ENCODE measurements at places on chromosomes 11 and 22.

DNA sequence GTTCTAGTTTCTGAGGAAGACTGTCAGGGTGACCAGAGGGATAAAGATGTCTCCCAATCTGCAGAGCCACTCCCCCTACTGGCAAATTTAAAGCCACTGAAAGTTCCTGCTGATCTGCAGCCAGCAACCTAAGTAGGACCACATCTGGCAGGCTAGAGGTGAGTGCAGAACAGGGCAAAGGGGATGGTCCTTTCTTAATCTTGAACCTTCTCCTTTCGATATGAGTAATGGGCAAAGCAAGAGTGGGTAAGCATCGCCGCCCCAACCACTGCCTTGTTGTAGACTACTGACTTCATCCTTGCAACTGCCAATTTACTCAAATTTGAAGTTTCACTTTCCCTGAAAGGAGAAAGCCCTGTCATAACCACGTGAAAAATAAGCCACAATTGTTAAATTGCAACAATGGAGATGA is 30.7 kb downstream of the SCUBE2 start:
- DNase-seq: peak; percentile 71

- DNase-seq: no peak
Measured at GRCh38 chr11:108524422-108524821, 26.2 kb upstream of the POGLUT3 start.

DNA sequence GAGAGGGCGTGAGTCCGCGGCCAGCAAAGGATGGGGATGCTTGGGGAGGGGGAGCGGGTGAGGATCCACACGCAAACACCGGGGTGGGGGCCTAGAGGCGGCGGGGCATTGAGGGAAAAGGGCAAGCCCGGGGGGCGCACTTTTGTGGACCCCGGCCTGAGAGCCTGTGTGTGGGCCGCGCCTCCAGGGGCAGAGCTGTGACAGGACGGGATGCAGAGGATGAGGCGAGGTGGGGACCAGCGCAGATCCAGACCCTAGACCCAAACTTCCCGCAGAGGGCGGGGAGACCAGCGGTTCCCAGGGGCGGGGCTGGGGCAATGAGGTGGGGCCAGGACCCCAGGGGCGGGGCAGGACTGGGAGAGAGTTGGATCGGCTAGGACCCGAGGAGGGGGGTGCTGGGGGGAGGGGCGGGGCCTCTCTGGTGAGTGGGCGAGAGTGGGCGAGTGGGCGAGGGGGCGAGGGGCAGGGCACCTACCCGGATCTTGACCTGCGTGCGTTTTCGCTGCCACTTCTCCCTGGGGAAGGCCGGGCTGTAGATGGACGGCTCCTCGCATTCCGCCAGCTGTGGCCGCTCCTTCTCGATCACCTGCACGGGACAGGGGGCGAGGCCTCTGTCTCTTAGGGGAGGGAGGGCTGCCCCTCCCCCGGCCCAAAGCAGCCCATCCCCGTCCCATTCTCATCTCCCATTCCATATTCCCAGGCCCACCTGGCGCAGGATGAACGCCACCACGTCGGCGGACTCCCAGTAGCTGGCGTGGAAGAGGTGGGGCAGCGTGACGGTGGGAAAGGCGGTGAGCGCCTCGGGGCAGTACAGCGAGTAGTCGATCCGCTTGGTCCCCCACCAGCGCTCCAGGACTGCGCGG is 10.6 kb downstream of the PITPNM1 start:
- DNase-seq: no peak

- DNase-seq: no peak
Measured at GRCh38 chr22:47176573-47177333, 414.3 kb downstream of the TBC1D22A start.

DNA sequence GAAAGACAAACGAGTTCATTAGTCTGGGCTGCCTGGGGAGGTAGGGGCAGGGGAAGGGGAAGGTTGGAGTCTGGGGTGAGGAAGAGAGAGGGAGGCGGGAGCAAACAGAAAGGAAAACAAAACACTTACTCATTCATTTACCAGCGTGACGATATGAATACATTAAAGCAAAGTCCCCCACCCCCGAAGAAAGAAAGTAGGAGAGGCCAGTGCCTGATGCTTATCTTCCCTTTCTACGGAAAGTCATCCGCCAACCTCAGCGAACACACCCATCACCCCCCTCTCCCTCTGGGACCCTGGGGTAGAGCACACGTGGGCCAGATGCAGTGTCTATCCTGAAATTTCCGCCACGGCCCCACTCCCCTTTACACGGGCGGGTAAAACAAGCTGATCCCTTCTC is 13.7 kb downstream of the ABCC8 start:
- DNase-seq: no peak

GRCh38 chr11:7528514-7529049 is 14.8 kb downstream of the PPFIBP2 start:
- no peak for DNase-seq

DNA sequence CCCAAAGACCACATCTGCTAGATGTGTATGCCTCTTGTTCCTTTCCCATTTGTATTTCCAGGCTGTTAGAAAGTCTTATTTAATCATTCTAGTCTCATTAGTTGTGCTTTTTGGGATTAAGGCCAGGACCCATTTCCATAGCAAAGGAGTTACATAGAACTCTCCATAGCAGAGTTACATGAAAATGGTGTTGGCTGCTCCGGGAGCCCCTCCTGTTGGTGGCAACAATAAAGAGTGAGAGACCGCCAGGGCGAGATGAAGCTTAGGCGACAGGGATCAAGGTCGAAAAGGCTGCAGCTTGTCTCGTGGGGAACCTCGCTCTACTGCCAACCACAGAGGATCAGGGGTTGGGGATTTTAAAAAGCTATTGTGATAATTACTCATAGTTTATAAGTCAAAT is 58.3 kb downstream of the GRIK4 start:
- no peak for DNase-seq

DNA sequence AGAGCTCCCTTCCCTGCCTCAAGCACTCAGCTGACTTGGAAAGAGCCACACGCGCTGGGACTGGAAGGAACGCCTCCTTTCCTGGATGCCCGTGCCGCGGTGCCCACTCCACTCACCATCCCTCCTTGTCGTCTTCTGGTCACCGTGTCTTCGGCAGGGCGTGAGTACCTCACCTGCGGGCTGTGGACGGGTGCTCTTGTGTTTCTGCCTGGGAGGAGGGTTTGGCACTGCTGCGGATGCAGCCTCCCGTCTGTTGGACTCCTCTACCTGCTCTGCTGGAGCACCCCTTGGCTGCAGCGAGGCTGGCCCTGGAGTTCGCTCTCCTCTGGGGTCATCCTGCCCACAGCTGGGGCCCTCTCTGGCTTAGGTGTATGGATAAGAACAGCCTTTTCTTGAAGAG is 612.7 kb downstream of the BRD1 start:
- no peak for DNase-seq

DNA sequence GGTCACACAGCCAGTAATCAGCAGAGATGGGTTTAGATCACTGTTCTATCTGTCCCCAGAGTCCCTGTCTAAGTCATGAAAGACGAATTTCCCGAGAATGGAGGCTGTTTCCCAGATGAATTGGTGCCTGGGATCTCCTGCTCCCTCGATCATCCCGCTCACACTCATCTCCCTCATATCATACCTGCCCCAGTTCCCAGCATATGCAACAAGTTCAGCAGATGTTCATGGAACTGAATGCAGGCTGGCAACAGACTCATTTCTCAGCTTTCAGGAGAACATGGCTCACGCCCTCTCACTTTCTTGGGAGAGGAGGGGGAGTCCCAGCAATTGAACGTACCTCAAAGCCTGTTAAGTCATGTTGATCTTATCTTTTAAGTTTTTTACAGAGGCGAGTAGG is 22.1 kb downstream of the CD6 start:
- DNase-seq: no peak

DNA sequence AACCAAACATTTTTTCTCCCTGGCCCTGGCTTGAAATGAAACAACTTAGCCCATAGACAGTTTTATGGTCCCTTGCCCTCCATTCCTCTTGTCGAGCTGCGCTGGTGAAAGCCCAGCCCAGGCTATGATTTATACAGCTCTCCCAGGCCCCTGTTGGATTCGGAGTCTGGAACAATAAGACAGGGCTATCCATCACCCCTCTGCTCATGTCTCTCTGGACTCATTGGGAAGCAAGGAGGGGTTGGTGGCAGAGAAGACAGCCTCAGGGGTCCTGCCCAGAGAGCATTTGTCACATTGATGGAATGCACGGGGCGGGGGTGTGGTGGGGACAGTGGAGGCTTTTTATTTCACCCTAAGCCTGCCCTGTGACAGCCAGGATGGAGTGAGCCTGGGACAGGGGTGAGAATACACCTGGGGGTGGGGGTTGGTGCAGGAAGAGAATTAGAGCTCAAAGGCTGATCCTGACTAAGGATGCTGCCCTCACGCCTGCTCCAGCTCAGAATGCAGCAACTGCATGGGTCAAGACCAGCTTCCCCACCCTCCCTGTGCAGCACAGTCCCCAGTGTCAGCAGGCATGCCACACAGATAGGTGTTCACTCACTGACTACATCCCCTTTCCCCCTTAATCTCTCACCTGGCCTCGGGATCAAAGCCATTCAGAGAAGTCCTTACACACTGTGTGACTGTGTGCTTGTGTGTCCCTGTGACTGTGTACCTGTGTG is 10.0 kb upstream of the PKNOX2 start:
- DNase-seq: no peak

DNA sequence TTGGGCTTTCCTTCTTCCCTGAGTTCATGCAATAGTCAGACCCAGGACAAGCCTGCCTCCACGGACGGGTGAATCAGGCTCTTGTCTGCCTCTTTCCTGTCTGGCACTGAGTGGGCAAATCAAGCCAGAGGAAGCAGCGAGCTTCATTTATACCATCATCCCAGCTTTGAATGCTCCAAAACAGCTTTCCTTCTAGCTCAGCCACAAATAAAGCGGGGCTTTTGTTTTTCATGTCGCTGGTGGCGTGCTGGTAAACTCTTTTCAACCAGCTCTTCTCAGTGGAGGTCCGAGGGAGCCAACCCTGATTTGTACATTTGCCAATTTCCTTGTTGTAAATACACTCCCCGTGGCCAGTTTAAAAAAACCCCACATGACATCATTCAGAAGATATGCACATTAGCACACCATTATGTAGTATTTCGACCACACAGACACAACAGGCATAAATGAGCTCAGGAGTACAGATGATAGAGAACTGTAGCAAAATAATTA is 8.6 kb downstream of the C11orf91 start:
- no peak for DNase-seq

DNA sequence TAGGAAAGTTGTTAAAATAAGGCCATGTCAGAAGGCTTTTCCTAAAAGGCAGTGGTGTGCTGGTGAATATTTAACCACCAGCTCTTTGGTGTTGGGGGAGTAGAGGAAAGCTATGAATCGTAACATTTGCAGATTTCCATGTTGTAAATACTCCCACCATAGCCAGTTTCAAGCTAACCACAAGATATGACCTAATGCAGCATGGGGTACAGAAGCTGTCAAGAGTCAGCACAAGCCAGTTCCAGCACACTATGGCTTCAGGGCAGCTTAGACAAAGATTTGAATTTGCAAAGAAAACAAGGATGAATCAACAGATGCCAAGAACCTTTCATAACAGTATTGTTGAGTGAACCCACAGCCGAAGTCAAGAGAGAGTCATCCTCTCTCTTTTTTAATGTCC is 40.0 kb downstream of the COMMD9 start:
- no peak for DNase-seq

DNA sequence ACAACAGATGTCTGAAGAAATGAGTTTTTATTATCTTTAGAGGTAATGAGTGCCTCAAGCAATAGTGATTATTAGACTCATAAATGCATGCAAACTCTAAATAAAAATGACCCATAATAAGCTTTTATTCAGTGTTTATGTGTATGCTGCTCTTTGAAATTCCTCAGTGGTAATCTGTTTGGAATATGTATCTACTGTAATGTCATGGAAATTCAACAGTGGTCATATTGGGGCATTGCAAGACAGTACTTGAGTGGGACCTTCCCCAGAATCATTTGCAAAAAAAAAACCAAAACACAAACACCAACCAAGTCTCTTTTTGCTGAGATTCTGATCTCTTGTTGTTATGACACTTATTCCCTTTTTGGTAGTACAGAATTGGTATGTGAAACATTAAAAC is 35.0 kb downstream of the DNAJC24 start:
- DNase-seq: no peak

DNA sequence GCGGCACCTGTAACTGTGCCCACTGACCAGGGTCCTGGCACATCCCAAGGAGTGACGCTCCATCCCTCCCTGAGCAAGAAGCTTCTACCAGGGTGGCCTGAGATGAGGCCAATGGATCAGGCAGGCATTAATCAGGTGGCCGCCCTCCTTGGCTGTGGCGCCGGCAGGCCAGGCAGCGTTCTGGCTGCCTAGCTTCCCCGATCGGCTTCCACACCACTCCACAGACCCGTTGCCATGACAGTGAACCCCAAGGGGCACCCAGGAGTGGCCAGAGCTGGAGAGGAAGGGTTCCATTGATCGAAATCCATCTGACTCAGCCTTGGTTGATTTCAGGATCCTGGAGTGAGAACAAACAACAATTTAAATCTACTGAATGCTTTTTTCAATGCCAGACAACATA is 20.5 kb downstream of the LRRC55 start:
- DNase-seq: no peak

DNA sequence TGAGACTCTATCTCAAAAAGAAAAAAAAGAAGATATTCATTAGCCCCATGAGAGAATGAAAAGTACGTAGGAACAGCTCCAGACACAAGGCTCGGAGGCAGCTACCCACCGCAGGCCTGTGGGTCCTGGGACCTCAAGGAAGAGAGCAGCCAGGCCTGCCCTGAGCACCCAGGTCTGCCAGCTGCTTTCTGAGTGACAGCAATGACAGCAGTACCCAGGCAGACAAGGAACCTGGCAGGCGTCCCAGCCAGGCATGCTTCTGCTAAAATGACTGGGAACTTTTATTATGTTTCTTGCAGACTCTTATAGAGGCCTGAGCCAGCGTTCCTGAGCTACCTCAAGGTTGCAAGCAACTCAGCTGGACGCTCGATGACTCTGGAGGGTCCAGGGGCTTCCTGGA is 31.6 kb downstream of the CPT1A start:
- DNase-seq: no peak

- DNase-seq: no peak
Measured at GRCh38 chr11:10762185-10762584, 11.1 kb downstream of the CTR9 start.

- no peak for DNase-seq
Measured at GRCh38 chr22:35913925-35914324, 114.7 kb downstream of the RBFOX2 start.

DNA sequence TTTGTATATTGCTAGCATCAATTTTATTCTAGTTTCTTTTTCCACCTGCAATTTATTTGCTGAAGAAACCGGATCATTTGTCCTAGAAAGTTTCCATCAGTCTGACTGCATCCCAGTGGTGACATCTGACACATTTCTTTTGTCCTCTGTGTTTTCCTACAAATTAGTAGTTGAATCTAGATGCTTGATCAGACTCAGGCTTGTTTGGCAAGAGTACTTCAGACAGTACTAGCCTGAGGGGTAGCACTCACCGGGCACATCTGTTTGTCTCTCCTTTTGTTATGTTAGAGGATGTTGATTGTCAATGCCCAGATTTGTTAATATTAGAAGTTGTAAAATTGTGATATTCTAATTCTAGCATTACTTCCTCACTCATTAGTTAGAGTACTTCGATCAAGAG is 204.8 kb downstream of the SWAP70 start:
- DNase-seq: no peak

GRCh38 chr11:103845331-103845730 is 191.1 kb upstream of the DDI1 start:
- no peak for DNase-seq

GRCh38 chr11:83162377-83162776 is 5.4 kb downstream of the PCF11 start:
- DNase-seq: no peak

Data from stimulated activated CD8-positive, alpha-beta memory T cell treated with anti-CD3 and anti-CD28 coated beads, Interleukin-15, amount 100 ng/mL, for 48 hours (primary cell).